ENCODE measurements at places on chromosomes 4 and X.

GRCh38 chr4:25343671-25344070 is 31.1 kb downstream of the ZCCHC4 start:
- no peak for DNase-seq

GRCh38 chr4:30837131-30837539 is 117.0 kb downstream of the PCDH7 start:
- DNase-seq = no peak

DNA sequence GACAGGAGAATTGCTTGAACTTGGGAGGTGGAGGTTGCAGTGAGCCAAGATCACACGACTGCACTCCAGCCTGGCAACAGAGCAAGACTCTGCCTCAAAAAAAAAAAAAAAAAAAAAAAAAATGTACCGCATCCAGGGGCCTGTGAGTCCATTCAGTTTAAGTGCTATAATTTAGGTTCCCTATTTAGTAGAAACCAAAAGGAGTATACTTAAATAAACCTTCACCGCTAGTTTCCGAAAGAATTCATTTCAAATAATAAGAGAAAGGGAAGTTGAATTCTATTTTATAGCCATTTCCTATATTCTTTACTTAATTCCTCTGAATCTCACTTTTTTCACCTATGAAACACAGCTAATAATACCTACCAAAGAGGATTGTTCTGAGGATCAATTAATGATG is 20.8 kb upstream of the LRBA start:
- no peak for DNase-seq

GRCh38 chr4:127856813-127857447 is 23.8 kb upstream of the PLK4 start:
- DNase-seq = no peak

DNA sequence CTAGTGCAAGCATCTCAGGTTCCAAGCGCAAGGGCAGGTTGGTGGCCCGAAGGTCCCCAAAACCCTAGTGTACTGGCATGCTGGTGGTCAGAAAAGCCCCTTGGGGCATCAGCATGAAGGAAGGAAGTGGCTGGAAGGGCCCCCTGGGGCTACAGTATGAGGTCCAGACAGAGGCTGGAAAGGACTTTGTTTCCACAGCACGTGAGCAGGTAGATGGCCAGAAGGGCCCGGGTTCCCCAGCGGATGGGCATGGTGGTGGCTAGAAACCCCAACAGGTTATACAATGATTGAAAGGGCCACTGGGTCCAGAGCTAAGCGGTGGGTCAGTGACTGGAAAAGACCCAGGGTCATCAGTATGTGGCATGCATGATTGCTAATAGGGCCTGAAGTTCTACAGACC is 34.7 kb upstream of the DCAF8L1 start:
- no peak for DNase-seq

- DNase-seq = no peak
Observed at GRCh38 chr4:111501946-111502345, 643.3 kb upstream of the FAM241A start.

GRCh38 chrX:69136546-69137331 is 28.5 kb downstream of the PJA1 start:
- no peak for DNase-seq

GRCh38 chrX:150197388-150197787 is 165.7 kb upstream of the MAMLD1 start:
- DNase-seq = no peak

DNA sequence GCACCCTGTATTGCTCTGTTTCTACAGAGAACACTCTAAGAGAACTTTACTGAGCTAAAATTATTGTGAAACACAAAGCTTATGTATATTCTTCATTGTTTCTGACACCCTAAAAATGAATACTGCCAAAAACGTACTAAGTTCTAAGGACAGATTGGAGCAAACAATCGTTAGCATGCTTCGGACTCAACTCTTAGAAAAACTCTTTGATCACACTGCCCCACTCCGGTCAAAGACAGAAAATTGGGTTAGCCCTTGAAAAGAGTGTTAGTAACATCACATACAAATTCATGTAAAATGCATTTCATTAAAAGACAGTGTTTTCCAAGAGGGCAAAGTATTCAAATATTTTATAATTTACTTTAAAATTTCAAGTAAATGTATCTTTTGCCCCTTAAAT is 177.4 kb downstream of the DCHS2 start:
- no peak for DNase-seq

DNA sequence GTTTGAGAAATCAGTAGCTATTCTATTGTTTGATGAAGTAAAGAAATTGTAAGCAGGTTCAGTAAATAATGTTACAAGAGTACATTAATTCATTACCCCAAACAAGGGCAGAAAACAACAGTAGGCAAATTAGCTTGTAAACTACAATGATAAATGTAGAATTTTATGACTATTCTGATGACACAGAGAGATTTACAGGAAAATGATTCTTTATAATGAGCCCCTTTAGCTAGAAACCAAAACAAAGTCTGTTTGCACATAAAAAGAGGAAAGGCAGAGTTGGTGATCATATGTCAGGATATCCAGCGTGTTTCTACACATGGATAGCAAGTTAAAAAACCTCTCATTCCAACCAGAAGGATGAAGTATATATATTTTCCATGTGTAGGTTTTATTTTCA is 204.8 kb downstream of the CFAP299 start:
- no peak for DNase-seq

DNA sequence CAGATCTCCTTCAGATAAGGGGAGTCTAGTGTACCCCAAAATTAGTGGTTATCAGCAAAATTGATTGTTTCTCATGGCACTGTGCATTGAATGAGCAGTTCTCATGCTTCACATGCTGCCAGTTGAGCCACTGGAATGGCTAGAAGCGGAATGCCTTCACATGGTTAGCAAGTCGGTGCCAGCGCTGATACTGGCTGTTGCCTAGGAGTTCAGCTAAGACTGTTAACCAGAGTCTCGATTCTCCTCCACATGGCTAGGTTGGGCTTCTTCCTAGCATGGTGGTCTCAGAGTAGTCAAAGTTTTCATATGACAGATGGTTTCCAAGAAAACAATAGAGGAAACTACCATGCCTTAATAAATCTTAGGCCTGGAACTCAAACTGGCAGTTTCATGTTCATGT is 12.2 kb downstream of the ANTXR2 start:
- DNase-seq = no peak

- DNase-seq = no peak
Observed at GRCh38 chr4:105683038-105683437, 25.5 kb downstream of the INTS12 start.

GRCh38 chr4:108155373-108155772 is 13.4 kb downstream of the LEF1 start:
- no peak for DNase-seq

DNA sequence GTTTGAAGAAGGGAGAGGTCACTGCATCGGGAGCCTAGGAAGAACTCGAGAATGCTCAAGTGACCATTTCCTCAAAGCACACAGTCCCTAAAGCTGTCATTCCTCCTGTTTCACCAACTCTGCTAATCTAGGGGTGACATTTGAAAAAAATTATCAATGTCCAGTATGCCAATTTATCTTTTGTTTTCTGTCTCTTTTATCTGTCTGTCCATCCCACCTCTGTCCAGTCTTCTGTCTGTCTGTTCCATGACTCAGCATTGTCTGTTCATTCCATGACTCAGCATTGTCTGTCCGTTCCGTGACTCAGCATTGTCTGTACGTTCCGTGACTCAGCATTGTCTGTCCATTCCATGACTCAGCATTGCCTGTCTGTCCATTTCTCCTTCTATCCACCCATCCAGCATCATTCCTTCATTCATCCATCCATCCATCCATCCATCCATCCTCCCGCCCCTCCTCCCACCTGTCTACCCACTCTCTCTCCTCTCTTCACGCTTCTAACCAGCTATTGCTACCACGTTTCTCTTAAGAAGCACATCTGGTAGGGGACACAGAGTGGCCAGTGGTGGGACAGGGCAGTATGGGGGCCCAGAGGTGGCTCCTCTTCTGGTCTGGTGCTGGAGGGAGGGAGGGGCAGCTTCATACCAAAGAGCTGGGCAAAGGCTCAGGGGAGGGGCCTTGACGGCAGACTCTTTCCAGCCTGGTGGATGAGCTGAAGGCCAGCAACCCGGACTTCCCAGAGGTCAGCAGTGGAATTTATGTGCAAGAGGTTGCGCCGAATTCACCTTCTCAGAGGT is 34.1 kb downstream of the HTRA3 start:
- no peak for DNase-seq

GRCh38 chrX:49183701-49184281 is 2.4 kb downstream of the PRICKLE3 start:
- DNase-seq = no peak

- DNase-seq = no peak
Observed at GRCh38 chr4:168979338-168979737, 30.7 kb downstream of the CBR4 start.

DNA sequence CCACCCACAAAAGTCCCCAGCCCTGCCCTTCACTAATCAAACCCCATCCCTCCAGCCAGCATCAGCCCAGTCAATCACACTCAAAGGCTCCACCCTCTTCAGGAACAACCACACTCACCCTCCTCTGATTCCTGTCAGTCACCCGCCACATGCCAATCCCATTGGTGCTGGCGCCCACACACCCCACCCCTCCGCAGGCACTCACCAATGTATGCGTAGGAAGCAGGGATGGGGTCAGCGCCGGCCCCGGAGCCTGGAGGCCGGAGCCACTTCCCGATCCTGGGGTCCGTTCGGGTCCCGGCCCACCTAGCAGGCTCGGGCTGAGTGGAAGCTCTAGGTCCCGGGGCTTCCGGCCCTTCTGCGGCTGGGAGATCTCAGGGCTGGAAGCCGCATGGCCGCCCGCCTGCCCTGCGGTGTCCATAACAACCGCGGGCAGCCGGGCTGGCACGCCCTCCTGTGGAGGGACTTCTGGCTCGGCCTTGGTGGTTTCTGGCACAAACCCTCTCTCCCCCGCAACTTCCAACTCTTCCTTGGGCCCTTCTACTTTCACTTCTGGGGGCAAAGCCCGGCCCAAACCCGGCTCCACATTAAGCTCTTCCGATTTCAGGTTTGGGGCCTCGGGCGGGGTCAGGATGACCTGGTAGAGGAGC is 7.9 kb upstream of the CFP start:
- DNase-seq = no peak

GRCh38 chrX:123476611-123477219 is 256.1 kb downstream of the THOC2 start:
- DNase-seq = no peak

- DNase-seq = no peak
Observed at GRCh38 chrX:8629871-8630270, 102.1 kb downstream of the ANOS1 start.

DNA sequence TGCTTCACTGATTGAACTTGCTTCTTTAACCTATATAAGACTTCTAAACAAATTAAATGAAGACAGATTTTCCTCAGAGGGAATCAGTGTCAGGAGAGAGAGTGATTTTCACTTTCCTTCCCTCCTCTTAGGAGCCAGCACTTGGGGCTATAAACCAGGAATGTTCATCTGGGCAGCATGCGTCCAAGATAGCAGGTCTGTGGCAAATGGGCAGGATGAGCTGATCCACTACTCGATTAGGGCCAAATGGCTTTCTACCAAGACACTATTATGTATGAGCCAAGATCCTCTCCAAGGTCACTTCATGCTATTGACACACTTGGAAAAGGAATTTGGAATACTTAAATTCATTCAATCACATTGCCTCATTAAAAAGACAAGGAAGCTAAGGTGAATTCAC is 203.9 kb upstream of the GRID2 start:
- DNase-seq = no peak

- DNase-seq = no peak
Observed at GRCh38 chrX:149453906-149454822, 50.9 kb downstream of the IDS start.

- DNase-seq = no peak
Observed at GRCh38 chrX:68997511-68997910, 167.7 kb downstream of the PJA1 start.

GRCh38 chr4:24260923-24261564 is 323.3 kb downstream of the DHX15 start:
- DNase-seq = no peak

- no peak for DNase-seq
Observed at GRCh38 chr4:2824329-2824835, 19.3 kb upstream of the ADD1 start.

DNA sequence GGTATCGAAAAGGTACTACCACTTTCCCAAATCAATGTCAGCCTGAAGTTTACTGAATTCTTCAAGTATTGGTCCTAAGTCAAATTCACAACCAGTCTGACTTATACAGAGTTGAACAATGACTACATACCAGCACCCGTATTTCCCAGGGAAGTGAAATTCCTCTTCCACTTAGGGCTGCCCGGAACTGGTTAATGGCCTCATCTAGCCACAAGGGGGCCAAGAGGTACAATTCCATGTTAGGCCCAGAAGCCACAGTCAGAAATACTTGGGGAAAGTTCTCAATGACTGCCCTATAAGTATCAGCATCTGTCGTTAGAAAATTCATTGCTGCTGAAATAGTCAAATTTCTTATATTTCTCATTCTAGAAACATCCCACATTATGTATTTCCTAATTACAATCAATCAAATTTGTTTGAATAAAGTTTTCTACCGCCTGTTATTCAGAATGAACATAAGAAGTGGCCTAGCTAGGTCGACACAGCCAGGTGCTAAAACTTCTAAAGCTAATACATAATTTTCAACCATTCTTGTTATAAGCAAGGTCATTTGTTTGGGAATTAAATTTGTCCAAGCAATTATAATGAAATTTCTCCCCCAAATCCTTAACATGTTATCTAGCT is 5.6 kb upstream of the PCDH7 start:
- no peak for DNase-seq
